ENCODE measurements at places on chromosomes 12 and 14. TPM values are rescaled to one million over a fixed set of nuclear protein-coding genes. Genes with fewer than 3 reads are reported as not detected.

Gene NELL2
- not detected for total RNA-seq

Gene ENO2
- total RNA-seq, result 40.3 TPM

Gene LTBR
- 246 TPM for total RNA-seq

Gene SDSL
- 28.3 TPM for total RNA-seq

Gene BTBD6
- 40.8 TPM for total RNA-seq

Gene OASL
- 2.5 TPM for total RNA-seq

Gene TTC6
- total RNA-seq, result 0.29 TPM
